ENCODE measurements at places on chromosomes 7 and 10. TPM values are rescaled to one million over a fixed set of nuclear protein-coding genes. Genes with fewer than 3 reads are reported as not detected.

PLAU gene
- 34.9 TPM for total RNA-seq

GIMAP7 gene
- total RNA-seq: 42.4 TPM

OR2A42 gene
- not detected for total RNA-seq

SGCE gene
- total RNA-seq: 53.3 TPM

ENTPD1 gene
- total RNA-seq: 23.0 TPM

SRGN gene
- 433 TPM for total RNA-seq

CNNM1 gene
- total RNA-seq: not detected

PTPRZ1 gene
- not detected for total RNA-seq

MEOX2 gene
- total RNA-seq: 47.8 TPM

INA gene
- 0.40 TPM for total RNA-seq

VCL gene
- 231 TPM for total RNA-seq

TSPAN15 gene
- total RNA-seq: 100 TPM

LRRC17 gene
- 22.7 TPM for total RNA-seq

EPDR1 gene
- total RNA-seq: 0.39 TPM

EPO gene
- total RNA-seq: not detected

LEP gene
- total RNA-seq: not detected

BAIAP2L1 gene
- total RNA-seq: 1.1 TPM

GCK gene
- 0.51 TPM for total RNA-seq

SPOCK2 gene
- 0.67 TPM for total RNA-seq

NKX2-3 gene
- total RNA-seq: not detected

ABCB4 gene
- total RNA-seq: 0.15 TPM

NANOS1 gene
- 0.40 TPM for total RNA-seq

WEE2 gene
- not detected for total RNA-seq

DENND2A gene
- not detected for total RNA-seq

KLF14 gene
- not detected for total RNA-seq

ZFYVE27 gene
- 23.7 TPM for total RNA-seq

PDGFA gene
- total RNA-seq: 68.1 TPM

CAMK2G gene
- total RNA-seq: 28.1 TPM

COL28A1 gene
- total RNA-seq: not detected

NEBL gene
- total RNA-seq: 0.83 TPM

PAX4 gene
- total RNA-seq: not detected

C7orf57 gene
- total RNA-seq: not detected

PLA2G12B gene
- not detected for total RNA-seq
